ENCODE measurements at places on chromosomes 12 and 14. TPM values are rescaled to one million over a fixed set of nuclear protein-coding genes. Genes with fewer than 3 reads are reported as not detected.

SMIM41 gene
- not detected for total RNA-seq

FOXG1 gene
- not detected for total RNA-seq

PLBD1 gene
- total RNA-seq = not detected

SLC17A8 gene
- not detected for total RNA-seq

KRT6C gene
- not detected for total RNA-seq

SERPINA10 gene
- not detected for total RNA-seq

KCNJ8 gene
- total RNA-seq = not detected

All from activated CD8-positive, alpha-beta memory T cell treated with anti-CD3 and anti-CD28 coated beads for 36 hours (primary cell).